Left ventricle myocardium superior (tissue), 1 donor: ENCODE measurements at places on chromosomes 4 and X.

- peak; percentile 40 for DNase-seq
Measured at GRCh38 chrX:46576458-46576857, 2.9 kb downstream of the CHST7 start.

GRCh38 chr4:124641715-124642381 lies 70.7 kb downstream of the ANKRD50 start:
- no peak for DNase-seq

DNA sequence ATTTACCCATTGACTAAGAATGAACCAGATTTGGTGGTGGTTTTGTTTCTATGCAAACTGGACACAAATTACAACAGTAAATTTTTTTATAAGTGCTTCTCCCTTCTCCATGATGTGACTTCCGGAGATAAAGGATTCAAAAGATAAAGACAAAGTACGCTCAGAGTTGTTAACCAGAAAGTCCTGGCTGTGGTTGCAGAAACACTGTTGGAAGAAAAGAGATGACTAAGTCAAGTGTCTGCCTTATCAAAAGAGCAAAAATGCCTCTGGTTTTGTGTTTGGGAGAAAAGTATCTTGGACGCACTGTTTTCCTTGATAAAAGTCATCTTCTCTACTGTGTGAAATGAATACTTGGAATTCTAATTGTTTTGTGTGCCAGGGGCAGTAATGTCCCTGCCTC lies 213.4 kb downstream of the GC start:
- no peak for DNase-seq

DNA sequence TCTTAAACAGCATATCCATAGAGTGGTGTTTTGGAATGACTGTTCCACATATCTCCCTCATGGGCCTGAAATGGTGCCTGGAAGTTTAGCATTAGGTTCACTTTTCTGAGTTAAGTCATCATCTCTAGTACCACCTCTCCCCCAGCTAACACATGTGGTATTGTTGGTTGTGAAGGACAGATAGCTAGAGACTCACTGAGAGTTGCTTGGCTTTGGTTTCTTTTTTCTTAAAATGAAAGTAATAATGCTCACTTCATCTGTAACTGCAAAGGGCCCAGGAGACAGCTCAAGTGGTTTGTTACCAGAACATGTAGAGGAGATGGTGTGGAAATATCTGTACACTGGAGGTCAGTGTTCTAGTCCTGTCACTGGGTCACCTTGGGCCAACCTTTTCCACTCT lies 90.9 kb downstream of the EFNB1 start:
- no peak for DNase-seq

- DNase-seq: no peak
Measured at GRCh38 chrX:110415440-110416170, 57.0 kb downstream of the RTL9 start.

- no peak for DNase-seq
Measured at GRCh38 chr4:14520171-14520570, 482.1 kb upstream of the CPEB2 start.

DNA sequence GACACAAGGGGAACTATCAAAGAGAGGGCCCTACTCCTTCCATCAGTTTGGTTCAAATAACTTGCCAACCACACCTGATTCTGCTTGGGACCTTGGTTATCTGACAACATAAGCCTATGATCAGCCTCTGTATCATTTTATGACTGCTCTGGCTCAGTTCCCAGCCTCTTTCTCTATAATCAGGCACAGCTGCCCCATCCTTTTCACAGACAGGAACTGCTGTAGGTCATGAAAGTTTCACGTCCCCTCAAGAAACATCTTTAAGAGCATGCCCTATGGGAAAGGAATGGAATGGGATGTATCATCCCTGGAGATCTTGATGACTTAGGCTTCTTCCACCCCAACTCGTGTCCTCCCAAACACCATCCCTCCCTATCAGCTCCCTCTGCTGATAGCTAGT lies 243.4 kb downstream of the AR start:
- no peak for DNase-seq

DNA sequence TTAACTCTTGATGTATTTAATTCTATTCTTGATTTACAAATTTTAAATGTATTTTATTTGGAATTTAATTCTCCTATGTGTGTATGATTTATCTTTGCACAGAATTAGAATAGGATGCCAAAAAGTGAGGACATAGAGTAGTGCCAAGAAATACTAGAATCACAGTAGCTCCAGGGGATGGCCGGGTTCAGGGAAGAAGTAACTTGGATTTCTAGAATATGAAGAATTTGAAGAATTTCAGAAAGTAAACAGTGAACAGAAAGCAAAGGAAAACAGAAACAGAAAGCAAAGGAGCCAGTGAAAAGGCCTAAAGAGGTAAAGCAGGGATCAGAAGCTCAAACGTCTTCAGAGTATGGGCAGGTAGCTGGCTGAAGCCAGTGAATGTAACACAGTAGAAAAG lies 1187.6 kb downstream of the RPA4 start:
- no peak for DNase-seq

- no peak for DNase-seq
Measured at GRCh38 chrX:63744850-63745394, 40.1 kb downstream of the ARHGEF9 start.

GRCh38 chrX:153551135-153551534 lies 33.7 kb downstream of the ATP2B3 start:
- no peak for DNase-seq

- peak; percentile 66 for DNase-seq
Measured at GRCh38 chr4:2255501-2256155, 6.3 kb downstream of the MXD4 start.

GRCh38 chr4:173169178-173169427 lies 492 bp downstream of the GALNT7 start:
- no peak for DNase-seq

GRCh38 chr4:184352891-184353290 lies 121.5 kb downstream of the IRF2 start:
- no peak for DNase-seq

- no peak for DNase-seq
Measured at GRCh38 chrX:16205840-16206239, 38.6 kb downstream of the MAGEB17 start.

GRCh38 chrX:123648028-123648810 lies 84.6 kb downstream of the THOC2 start:
- DNase-seq: no peak
